ENCODE measurements at places on chromosomes 12 and 14.

DNA sequence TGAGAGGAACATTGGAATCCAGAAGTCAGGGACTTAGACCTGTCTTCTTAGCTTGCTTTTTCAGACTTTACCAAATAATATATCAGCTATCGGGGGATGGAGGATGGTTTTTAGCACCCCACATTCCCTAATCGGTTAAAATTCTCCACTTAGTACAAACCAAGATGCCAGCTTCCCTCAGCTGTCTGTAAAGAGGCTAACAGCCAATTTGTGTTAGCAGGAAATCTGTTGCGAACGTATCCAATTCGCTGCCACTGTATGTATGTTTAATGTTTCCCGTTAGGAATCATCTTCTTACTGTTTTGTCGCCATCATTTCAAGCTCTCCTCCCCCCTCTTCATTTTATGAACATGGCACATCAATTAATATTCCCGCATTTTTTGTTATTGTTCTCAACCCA, 289.0 kb downstream of the BCL11B start:
- no peak for DNase-seq

DNA sequence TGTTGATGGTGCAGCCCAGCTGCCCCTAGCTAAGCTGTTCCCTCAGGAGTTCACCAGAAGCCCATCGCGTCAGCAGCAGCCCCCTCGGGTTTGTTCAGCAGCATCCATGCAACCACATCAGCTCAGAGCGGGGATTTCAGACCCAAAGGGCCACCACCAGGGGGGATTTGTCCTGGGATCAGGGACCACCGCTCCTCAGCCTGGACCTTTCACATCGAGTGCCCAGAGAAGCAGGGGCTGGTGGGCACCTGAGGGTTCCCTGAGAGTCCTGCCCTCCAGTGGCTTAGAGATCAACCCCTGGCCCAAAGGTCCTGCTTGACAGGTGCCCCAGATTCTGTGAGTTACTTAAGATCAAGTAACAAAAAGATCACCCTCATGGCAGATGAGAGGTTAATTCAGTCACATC, 65.9 kb upstream of the C14orf180 start:
- no peak for DNase-seq

GRCh38 chr12:130491421-130492357, 154.0 kb downstream of the PIWIL1 start:
- no peak for DNase-seq

DNA sequence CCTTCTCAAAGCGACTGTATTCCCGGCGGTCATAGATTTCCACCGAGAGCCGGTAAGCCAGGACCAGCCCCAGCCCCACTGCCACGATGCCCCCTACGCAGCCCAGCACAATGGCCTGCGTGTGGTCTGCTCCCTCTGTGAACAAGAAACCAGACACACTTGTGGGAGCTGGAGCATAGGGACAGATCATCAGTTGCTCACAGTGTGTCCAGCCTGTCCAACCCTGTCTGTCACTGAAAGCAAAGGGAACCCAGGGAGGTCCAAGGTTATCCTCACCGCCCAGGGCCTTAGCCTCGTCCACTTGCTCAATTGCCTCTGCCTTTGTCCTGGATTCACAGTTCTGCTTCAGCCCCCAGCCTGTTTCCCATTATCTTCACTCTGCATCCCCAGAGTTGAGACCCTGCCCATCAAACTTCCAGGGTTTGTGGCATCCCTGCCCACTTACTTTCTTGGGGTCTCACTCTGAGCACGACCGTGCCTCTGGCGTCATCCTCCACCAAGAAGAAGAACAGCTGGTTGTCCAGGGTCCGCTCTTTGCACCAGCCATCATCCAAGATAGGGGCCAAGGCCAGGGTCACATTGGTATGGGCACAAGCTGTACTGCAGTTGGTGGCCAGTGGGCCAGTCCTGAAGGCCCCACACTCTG, 11.3 kb upstream of the CSAD start:
- DNase-seq = no peak

GRCh38 chr12:16606201-16606849, 363 bp upstream of the LMO3 start:
- no peak for DNase-seq

DNA sequence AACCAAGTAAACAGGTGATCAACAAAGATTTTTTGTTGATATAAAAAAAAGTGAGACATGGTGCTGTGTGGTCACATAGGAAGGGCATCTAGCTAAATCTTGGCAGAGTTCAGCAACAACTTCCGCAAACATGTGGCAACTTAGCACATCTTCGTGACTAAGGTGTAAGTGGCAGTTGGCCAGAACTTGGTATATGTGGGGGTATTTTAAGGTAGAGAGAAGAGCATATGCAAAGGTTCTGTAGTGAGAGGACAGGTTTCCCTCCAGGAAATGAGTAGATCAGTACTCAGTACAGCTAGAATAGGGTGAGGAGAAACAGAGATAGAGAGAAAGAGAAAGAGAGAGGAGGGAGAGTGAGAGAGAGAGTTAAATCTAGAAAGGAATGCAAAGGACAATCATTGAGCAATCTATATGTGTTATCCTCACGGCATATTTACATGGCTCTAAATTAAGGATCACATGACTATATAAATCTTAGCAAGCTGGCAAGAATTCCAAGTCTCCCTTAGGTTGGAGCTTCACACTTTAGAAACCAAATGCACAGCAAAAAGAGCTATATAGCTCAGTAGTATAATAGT, 227.7 kb upstream of the HMGA2 start:
- no peak for DNase-seq

DNA sequence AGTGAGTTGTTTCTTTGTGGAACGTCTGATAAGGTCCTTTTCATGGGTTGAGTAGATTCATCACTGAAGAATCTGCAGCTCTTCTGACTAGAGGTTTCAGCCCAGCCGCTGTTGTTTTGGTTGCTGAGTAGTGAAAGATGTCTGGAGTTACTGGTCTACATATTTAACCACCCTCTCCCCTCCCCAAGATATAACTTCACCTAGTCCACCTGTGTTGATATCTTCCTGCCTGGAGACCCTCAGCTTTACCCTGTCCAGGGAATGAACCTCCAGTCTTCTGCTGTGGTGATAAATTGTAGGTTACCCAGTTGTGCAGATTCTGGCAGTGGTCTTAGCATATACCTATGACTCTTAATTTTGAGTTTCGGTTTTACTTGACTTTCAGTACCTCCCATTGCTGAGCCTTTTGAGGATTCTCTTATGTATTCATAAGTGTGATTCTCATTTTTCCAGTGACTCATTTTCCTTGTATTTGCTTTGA, 62.9 kb downstream of the CCDC91 start:
- peak; percentile 14 for DNase-seq

GRCh38 chr14:89625244-89625713, 208.2 kb upstream of the FOXN3 start:
- DNase-seq = no peak

GRCh38 chr12:21939435-21939834, 1.8 kb downstream of the ABCC9 start:
- no peak for DNase-seq

- DNase-seq = no peak
Measured at GRCh38 chr12:69720750-69721149, 17.9 kb upstream of the RAB3IP start.

- no peak for DNase-seq
Measured at GRCh38 chr14:98008381-98009113, 1211.4 kb downstream of the VRK1 start.

- no peak for DNase-seq
Measured at GRCh38 chr12:92971859-92972524, 42.9 kb upstream of the EEA1 start.

DNA sequence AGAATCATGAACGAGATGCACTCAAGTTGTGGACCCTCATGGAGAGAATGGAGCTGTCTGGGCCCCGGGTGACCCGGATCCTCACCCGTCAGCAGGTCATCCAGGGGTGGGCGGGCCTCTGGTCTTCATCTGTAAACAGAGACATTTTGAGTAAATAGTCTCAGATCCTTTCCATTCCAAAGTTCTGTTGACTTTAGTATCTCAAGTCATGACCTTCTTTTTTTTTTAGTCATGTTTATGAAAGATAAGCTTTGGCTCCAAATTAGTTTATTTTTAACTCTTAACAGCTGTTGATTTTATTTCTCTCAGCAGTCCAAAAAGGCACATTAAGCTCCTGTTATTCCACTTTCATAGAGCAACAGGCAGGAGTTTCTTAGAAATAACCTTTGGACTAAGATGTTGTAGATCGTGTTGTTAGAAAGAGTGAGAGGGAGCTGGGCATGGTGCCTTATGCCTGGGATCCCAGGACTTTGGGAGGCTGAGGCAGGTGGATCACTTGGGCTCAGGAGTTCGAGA, 48.9 kb upstream of the AMN start:
- DNase-seq = no peak

DNA sequence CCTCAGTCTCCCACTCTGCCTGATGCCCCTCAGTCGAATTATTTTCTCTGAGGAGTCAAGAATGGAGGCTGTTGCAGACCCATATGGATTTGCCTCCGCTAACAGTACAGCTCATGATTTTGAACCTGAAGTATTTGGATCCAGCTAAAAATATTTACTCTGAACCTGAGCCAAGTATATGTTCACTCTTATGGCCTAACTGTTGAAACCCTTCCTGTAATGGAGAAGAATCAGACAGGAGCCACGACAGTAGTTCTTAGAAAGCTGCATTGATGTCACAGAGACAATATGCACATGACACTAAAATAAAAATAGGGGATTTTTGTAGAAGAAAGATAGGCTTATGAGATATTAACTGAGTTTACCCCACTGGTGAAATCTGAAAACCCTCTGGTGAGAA, 1128.3 kb upstream of the FLRT2 start:
- DNase-seq = no peak

DNA sequence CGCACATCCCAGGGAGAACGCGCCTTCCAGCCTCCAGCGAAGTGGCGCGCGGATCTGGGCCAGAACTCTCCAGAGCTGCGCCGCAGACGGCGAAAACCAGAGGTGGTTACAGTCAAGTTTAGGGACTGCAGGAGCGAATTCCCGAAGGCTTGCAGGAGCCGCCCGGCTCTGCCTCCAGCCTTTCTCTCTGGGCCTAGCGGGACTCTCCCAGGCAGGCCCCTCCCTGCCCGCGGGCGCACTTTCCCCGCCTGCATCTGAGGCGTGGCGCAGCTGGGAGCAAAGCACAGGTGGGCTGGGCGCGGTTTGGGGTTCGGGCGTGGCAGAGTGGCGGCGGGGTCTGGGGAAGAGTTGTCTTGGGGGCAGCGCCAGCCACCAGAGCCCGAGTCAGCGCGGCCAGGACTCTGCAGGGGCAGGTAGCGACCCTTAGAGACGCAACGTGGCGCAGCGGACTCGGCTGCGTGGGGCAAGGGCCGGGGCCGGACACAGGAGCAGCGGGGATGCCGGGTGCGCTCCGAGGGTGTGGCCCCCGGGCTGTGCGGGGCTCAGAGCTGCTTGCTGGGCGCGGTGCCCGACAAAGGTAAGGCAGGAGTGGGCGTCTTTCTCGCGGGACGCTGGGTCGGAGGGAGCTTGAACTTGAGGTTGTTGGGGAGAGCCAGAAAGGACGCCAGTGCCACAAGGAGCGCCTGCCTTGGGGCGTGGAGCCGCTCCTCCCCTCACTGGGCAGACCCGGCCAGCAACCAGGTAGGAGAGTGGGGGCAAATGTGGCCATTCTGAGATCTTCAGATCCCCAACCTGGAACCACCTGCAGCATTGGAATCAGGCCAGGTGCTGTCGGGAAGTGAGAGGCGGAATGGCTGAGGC, 1126.0 kb downstream of the AACS start:
- DNase-seq = no peak

GRCh38 chr14:43166163-43166562, 1340.9 kb downstream of the FSCB start:
- no peak for DNase-seq

GRCh38 chr14:72847721-72848120, 46.2 kb downstream of the DPF3 start:
- DNase-seq = no peak

DNA sequence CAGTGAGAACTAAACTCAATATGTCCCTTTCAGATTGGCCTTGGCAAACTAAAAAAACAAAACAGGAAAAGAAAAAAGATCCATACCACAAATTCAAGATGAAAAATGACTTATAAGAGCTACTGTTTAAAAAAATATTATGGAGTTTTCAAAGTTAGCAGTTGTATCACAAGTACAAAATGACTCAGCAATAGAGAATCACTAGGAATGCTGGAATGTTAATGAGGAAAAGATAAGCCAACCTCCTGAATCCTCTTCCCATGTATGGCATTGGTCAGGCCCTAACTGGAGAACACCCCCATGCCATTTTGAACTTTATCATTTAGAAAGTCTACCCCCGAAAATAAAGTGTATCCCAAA, 62.2 kb downstream of the PPP1R36 start:
- DNase-seq = no peak

DNA sequence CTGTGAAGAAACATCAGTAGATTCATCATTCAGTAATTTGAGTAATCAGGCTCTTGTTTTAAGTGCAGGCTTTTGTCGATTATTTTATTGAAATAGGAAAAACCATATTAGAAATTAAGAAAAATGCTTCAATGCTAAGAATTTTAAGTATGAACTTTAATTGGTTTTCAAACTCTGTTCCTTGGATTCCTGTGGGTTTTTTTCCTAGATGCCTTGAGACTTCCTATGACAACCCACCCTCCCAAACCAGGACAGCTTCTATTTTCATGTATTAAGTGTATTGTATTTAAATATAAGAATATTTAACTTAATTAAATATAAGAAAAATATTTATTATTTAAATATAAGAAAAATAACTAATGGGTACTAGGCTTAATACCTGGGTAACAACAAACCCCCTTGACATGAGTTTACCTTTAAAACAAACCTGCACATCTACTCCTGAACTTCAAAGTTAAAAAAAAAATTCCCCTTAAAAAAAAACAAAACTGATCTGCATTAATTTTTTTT, 3.0 kb downstream of the ARHGAP5 start:
- no peak for DNase-seq

- no peak for DNase-seq
Measured at GRCh38 chr12:29879606-29880308, 96.0 kb upstream of the TMTC1 start.

- DNase-seq = no peak
Measured at GRCh38 chr12:132186857-132187620, 42.8 kb downstream of the NOC4L start.

DNA sequence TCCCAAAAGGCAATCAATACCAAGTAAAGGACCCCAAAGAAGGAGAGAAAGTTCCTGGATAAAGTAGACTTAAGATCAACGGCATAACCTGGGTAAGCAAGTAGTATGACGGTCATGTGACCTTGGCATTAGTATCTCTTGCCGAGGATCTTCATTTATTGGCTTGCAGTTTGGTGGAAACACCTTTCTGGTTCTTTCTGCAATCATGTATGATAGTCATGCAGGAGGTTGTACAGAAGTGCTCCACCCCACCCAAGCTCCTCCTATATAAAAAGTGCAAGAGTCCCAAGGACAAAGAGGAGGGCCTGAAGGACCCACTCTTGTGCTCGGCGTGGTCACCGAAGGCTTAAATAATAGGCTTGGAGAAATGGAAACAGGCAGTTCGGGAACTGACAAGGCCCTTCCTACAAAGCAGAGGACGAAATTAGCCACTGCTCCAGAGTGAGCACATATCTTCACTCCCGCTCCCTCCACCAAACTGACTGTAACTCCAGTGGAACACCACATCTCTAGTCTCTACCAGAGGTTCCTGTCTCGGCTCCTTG, 750 bp downstream of the CS start:
- DNase-seq = peak; percentile 21
